SJCRH30 (cell line): ENCODE measurements at places on chromosomes 3 and 15. TPM values are rescaled to one million over a fixed set of nuclear protein-coding genes. Genes with fewer than 3 reads are reported as not detected.
A peak's percentile ranks its signal among the peaks of the same experiment; 100 is the strongest.

The TIMP4 gene
- total RNA-seq = not detected in 2 replicates

- DNase-seq = no peak
Observed at GRCh38 chr3:43695863-43696262, 5.1 kb downstream of the ABHD5 start.

- no peak for DNase-seq
Observed at GRCh38 chr3:49611291-49611690, 57.0 kb downstream of the BSN start.

The KNSTRN gene
- 92.2 and 93.9 TPM in 2 replicates for total RNA-seq

DNA sequence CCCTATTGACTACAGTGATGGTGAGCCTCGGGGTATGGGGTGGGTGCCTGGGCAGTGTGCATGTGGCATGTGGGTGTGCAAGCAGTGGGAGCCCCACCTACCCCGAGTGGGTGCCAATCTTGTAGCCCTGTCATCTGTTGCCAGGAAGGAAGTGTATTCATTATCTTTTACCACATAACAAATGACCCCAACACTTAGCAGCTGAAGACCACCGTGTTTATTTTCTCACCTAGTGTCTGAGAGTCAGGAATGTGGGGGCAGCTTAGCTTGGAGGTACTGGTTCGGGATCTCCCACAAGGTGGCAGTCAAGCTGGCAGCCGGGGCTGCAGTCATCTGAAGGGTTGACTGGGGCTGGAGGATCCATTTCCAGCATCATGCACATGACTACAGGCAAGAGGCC is 21.7 kb downstream of the XYLB start:
- DNase-seq = no peak

DNA sequence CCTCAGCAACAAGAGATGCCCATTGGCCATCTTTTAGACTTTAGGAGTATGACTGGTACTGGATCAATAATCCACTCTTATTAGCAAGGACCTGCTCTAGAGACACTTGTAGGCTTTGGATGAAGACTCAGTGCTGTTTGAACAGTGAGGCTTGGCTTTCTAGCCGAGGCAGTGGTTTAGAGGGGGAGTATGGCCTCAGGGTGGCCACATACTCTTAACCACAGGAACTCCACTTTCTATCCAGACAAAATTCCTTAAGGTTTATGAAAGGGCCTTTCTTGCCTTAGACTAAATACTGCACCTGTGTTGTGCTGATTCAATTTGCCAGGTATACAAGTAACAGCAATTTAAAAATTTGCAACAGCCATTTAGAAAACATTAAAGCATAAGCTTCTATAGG is 1046.3 kb downstream of the DIPK2A start:
- DNase-seq = peak; percentile 5

DNA sequence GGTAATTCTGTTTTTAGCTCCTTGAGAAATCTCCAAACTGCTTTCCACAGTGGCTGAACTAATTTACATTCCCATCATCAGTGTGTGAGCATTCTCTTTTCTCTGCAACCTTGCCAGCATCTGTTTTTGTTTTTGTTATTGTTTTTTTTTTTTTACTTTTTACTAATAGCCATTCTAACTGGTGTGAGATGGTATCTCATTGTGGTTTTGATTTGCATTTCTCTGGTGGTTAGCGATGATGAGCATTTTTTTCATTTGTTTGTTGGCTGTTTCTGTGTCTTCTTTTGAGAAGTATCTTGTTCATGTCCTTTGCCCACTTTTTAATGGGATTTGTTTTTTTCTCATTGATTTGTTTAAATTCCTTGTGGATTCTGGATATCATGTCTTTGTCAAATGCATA is 129.7 kb upstream of the ABHD17C start:
- DNase-seq = no peak

DNA sequence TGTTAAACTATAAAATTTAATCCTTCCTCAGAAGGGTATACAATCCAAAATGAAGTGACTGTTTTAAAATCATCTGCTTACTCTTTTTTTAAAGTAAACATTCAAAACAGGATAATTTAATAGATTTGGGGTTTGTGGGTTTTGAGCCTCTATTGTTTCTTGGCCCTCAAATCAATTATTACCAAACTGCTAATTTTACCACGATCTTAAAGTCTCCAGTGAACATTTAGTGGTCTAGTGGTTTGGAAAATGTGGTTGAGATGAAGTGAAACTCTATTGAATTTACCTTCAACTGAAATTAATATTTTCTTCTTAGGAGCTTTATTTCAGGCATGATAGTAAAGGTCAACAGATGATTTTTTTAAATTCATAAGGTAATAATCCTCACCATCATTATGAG is 11.2 kb upstream of the ATP11B start:
- no peak for DNase-seq

GRCh38 chr15:93519599-93519998 is 430.6 kb upstream of the RGMA start:
- no peak for DNase-seq

The GABRR3 gene
- total RNA-seq = 0.03 TPM in 1 of 2 replicates, not detected in the other

DNA sequence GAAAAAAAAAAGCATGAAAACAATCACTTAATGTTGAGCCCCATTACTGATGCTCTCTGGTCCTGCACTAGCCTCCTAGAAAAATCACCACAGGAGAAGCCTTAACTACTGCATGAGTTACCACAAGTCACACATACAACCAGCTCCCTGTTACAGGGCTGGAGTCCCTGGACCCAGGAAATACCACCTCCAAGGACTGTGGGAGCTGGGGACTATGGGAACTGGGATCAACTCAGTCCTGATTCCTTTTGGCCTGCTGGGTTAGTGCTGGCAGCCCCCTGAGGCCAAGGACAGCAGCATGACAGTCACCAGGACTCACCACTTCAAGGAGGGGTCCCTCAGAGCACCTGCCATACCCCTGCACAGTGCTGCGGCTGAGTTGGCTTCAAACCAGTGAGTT is 559 bp downstream of the NR1I2 start:
- DNase-seq = no peak

GRCh38 chr15:62549345-62549970 is 384.4 kb upstream of the C2CD4B start:
- DNase-seq = peak; percentile 53

The BDH1 gene
- 27.3 and 34.8 TPM in 2 replicates for total RNA-seq

- no peak for DNase-seq
Observed at GRCh38 chr15:92384381-92384780, 9.3 kb upstream of the ST8SIA2 start.

DNA sequence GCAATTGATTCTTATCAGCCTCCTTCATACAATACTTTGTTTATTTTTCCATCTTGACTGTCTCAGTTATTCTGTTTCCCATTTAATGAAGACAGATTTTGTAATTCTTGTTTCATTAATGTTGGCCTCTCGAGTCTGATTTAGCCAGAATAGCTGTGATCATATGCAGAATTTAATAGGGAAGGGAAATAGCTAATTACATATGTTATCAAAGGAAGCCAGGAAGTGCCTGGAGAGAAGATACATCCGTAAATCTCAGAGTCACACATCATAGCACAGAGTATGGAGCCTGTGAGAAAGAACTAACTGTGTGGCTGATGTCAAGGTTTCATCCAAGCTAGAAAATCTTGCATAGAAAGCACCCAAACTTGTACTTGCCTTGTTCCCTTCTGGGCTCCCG is 288.9 kb upstream of the SLCO3A1 start:
- DNase-seq = no peak

DNA sequence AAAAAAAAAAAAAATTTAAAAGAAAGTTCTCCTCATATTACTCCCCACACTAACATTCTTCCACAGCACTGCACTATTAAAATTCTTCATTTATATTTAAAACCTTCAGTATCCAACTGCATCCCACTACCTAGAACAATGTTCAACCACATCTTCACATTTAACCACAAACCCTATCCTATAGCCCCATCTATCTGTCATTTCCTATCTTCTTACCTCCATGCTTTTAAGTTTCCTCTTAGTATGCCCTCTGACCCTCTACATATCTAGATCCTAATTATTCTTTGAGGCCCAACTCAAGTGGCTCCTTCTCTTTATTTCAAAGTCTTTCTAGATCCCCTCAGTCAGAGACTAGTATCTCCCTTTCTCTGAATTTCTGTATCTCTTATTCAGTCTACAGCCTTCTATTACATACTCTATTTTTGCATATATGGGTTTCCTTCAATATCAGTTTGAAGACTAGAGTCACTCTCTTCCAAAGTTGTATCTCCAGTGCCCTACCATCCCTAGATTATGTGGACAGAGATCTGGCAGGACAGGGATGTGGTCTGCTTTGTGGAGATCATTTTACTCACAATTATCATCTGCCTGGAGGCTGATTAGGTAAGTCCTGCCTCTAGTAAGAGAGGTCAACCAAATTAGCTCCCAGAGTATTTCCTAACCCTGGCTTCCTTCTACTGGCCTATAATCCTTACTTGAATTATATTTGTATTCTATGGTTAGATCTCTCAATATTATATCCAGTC is 1.4 kb downstream of the CIAO2A start:
- no peak for DNase-seq

The P2RY1 gene
- 1.2 and 1.5 TPM in 2 replicates for total RNA-seq

- DNase-seq = no peak
Observed at GRCh38 chr3:51388286-51389029, 2.6 kb upstream of the RBM15B start.

- no peak for DNase-seq
Observed at GRCh38 chr3:148512648-148513047, 185.1 kb upstream of the AGTR1 start.

GRCh38 chr3:80190051-80190450 is 422.3 kb upstream of the ROBO1 start:
- DNase-seq = peak; percentile 46

The DUOXA2 gene
- total RNA-seq = not detected in 2 replicates

GRCh38 chr3:78614486-78614885 is 1153.3 kb downstream of the ROBO1 start:
- DNase-seq = no peak

- no peak for DNase-seq
Observed at GRCh38 chr3:25442486-25442885, 14.4 kb downstream of the RARB start.

The ZNF621 gene
- total RNA-seq = 6.9 and 8.6 TPM in 2 replicates
